Anterior cingulate cortex (tissue), 58 donors: ENCODE measurements at places on chromosomes 13 and 19.

DNA sequence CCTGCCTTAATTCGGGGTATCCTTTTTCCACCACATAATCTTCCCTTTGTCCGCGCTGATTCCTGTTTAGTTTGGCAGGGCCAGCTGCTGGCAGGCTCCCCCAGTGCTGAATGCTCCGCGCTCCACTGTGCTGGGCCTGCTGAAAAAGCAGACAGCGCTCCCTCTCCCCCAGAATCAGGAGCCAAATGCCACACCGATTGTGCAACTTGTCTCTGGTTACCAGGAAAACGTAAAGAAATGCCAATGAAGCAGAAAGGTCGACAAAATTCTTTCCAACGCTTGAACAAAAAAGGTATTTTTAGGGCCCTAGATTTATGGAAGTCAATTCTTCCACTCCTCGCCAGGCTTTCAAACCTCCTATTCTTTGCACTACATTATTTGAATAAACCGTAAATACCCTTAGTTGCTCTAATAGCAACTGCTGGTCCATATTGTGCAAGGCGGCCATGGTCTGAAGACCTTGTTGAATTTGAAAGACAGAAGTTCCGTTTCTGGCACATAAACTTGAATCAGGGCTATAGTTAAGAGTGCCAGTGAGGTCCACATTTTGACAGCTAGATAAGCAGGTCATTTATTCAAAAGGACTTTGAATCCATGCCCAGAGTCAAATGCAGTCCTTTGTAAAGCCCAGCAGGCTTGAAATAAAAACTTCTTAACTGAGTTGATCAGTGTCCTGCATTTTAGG is 206.7 kb upstream of the RFC3 start:
- peak; percentile 63 for DNase-seq

DNA sequence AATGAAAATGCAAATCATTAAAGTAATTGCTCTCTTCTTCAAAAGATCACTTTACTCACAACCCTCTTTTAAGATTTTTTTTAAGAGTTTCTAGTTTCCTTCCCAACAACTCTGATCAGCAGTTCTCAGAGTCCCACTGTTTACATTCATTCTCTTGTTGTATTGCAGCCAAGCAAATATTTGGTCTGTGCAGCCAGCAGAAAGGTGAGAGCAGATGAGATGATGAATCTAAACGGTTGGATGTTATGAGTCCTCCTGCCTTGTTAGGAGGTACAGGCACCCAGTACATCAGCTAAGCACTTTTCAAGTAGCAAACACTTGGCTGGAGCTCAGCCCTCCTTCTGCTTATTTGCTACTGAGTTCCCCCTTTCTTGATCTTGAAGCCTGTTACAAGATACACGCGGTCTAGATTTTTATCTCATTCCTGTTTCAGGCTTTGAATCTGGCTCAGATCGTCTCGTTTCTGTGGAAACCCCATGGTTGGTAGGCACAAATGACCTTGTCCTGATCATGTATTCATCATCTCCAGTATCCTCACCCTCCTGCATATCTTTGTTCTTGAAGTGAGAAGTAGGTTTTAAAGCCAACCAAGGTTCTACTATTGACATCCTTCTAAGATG is 300.7 kb downstream of the DCT start:
- DNase-seq: no peak

GRCh38 chr13:23934520-23934919 is 37.2 kb upstream of the C1QTNF9B start:
- no peak for DNase-seq

DNA sequence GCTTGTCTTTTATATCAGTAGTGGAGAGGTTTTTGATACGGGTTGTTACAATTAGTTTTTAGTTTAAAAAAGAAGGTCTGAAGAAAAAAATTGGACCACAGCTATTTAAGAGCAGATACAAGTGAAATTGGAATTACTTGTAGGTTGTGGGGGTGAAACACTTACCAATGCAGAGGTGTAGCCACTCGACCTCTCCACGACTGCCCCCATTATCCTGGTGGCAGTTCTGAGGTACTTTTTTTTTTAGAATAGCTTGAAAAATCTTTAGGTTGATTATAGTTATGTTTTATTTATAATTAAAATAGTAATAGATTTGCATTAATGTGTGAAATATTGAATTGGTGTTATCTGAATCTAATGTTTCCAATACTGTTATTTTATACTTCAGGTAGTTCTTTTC is 60.7 kb downstream of the PAN3 start:
- DNase-seq: no peak
